ENCODE measurements at places on chromosomes 6 and 20.
A peak's percentile ranks its signal among the peaks of the same experiment; 100 is the strongest.

DNA sequence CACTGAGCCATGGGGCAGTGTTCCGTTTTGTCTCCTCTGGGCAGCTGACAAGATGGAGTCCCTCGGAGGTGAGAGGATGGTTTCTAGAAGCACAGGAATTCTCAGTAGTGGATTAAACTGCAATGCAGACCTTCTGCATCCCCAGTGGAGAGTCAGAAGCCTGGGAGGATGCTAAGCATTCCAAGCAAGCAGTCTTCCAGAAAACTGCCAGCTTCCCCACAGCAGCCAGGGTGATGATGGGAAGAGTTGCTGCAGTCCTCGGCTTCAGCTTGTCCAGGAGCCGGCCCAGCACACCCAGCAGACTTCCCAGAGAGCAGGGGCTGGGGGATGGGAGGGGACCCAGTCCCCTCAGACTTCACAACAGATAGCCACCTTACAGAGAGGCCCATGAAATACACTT is 163.6 kb downstream of the LY86 start:
- no peak for DNase-seq

DNA sequence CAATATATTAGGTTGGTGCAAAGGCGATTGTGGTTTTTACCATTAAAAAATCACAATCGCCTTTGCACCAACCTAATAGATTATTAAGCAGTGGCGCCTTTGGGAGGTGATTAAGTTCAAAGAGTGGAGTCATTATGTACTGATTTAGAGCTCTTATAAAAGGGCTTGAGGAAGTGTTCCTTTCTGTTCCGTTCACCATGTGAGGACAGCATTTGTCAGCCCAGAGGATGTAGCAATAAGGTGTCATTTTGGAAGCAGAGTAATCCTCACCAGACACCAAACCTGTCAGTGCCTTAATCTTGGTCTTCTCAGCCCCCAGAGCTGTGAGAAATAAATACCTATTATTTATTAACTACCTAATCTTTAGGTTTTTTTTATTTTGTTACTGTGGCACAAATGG is 542.1 kb upstream of the MAN1A1 start:
- DNase-seq, result no peak

- DNase-seq, result no peak
Measured at GRCh38 chr6:148392671-148393070, 50.0 kb downstream of the SASH1 start.

GRCh38 chr6:53179961-53180651 is 31.5 kb upstream of the GCM1 start:
- no peak for DNase-seq

GRCh38 chr20:19562426-19562825 is 195.6 kb upstream of the RIN2 start:
- peak; percentile 96 for DNase-seq

GRCh38 chr6:154885214-154885613 is 109.9 kb upstream of the TIAM2 start:
- no peak for DNase-seq

DNA sequence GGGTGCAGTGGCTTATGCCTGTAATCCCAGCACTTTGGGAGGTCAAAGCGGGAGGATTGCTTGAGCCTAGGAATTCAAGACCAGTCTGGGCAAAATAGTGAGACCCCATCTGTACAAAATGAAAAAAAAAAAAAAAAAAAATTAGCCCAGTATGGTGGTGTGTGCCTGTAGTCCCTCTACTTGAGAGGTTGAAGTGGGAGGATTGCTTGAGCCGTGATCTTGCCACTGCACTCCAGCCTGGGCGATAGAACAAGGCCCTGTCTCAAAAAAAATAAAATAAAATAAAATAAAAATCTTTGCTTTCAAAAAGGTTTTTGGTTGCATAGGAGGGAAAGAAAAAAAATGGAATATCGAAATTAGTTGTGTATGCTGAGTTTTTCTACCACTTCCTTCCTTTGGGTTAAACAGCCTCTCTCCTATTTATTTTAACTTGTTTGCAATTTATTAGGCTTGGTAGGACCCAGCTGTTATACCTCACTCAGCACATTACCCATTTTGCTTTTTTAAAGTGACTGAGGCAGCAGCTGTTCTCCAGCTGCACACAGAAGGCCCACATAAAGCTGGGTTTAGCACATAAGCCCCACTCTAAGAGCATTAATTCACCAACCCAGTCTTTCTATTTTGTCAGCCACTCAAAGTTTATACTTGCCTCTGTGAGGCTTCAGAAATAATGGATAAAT is 152.3 kb downstream of the ZFAND3 start:
- DNase-seq, result peak; percentile 79

DNA sequence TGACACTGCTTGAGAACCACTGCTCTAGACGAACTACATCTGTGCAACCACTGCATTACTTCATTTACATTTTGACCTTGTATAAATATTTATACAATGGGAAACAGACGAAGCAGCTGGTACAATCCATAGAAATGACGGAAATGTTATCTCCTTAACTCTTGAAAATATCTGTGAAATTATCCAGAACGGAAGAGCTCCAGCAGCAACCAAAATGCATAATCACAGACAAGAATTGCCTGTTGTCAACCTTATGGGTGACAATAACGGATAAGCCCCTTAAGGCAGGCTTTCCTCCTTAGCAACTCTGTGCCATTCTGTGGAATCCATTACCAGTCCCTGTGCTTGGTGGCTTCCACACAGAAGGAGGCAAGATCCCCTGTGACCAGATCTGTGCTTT is 115.4 kb downstream of the DTNBP1 start:
- no peak for DNase-seq

DNA sequence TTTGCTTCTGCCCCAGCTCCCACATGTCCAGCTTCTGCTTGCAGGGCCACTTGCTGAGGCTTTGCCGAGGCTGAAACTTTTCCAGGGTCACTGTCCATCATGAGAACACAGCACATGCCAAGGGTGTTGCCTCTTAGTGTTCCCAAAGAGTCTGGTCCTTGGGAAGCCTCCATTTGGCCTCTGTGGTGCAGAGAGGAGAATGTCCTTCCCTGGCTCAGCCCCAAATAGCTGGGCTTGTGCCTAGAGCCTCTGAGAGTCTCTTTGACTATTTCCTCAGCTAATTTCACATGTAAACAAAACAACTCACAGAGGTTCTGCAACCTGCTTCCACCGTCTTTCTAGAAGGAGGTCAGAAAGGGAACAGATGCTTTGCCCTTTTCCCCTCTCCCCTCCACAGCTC is 40.4 kb upstream of the RAB23 start:
- DNase-seq, result no peak

DNA sequence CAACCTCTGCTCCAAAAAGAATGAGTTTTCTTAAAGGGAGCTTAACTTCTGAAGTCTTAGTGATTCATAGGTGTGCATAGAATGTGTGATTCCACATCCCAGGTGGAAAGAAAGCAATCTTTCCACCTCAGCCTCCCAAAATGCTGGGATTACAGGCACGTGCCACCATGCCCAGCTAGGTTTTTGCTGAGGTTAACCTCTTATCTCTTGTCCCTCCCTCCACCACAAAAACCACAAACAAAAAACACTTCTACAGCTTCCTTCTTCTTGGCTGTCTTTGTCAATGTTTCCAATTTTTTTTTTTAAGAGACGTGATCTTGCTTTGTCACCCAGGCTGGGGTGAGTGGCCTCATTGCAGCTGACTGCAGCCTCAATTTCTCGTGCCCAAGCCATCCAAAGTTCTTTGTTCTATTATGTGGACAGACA is 8.1 kb upstream of the CSE1L start:
- no peak for DNase-seq

DNA sequence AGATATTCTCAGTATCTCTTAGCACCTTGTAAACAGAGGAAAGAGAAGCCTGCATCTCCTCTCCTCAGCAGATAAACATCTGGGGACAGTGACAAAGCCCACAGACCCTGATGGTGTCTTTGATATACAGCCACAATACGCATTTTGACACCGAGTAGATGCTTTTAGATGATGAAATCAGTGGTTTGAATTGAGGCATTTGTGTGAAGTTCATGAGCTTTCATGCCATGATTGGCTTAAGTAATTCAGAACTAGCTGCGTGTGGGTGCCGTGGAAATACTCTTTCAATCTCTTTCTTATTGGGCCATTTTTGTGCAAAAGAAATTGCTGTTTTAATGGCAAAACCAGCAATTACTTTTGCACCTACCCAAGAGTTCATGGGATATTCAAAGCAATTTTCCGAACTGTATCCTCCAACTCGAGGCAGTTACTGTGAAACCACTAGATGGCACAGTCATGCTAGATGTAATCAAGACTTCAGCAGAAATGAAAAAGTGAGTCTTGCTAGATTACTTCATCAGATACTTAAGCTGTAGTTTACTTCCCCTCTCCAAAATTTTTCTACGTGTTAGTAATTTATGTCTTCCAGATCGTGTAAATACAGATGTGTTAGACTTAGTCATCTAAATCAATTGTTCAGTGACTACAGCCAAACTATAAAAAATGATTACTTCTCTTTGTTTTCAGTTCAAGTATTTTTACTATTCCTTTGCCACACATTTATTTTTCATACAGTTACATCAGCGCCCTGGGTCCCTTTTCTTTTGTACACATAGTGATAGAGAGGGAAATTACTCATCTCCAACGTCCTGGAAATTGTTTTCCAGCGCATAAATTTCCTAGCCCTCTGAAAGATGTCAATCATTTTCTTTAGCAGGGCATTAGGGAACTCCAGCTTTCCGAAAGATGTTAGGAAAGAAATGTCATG is 49.4 kb downstream of the IYD start:
- DNase-seq, result peak; percentile 84

DNA sequence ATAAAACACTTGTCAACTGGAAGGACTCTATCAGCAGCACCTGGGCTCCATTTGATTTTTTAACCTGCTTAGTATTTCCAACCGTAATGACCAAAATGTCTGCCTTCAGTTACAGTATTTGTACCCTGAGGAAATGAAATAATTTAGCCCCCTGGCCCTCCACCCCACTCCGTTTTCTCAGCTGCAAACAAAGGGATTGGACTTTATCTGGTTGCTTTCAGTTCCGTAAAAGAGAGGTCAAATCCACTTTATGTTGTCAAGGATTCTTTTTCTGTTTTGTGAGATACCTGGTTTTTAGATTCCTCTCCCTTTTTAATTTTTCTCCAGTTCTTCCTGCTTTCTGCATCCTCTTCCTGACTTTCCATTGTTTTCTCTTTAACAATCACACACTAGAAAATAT is 64.4 kb upstream of the BMP2 start:
- no peak for DNase-seq

GRCh38 chr6:147548921-147549475 is 40.5 kb downstream of the SAMD5 start:
- DNase-seq, result no peak

GRCh38 chr6:19303383-19303782 is 533.8 kb upstream of the ID4 start:
- no peak for DNase-seq

DNA sequence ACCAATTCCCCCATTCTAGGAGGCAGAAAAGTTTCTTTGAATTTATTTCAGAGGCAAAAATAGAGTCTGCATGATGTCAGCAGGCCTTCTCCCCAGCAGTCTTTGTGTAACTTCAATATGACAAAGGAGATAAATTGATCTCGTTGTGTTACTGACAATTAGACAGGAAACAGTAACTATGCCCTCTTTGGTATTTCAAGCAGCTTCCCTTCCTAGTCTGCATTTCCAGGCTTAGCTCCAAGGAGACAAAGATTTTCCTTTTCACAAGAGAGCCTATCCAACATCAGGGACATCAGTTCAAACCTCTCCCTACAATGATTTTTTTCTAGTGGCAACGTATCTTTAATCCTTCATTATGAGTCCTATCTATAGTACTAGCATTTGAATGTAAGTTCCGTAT is 245.9 kb upstream of the HSF2 start:
- no peak for DNase-seq

GRCh38 chr20:23049201-23050075 is at the start of gene THBD:
Gene THBD (minus strand): TSS chr20:23049672. CDS start chr20:23049504, 168 bp downstream.
- no peak for DNase-seq

All from NCI-H524 (cell line).